ENCODE measurements at places on chromosomes 2 and 18.

DNA sequence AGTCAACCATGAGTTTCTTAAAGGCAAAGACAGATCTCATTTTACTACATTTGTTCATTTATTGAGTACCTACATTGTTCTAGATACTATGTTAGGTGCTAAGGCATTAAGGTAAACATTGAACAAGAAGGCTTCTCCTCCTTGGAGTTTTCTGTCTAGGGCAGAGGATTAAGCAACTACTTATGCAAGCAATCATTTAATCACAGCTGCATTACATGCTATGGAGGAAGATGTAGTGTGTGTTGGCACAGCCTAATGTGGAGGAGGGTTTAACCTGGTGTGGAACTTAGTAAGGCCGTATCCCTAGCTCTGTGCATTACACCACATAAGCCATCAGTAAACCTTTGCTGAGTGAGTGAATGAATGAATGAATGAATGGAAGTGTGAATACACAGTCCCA is 106.5 kb upstream of the MAP3K20 start:
- DNase-seq = no peak

DNA sequence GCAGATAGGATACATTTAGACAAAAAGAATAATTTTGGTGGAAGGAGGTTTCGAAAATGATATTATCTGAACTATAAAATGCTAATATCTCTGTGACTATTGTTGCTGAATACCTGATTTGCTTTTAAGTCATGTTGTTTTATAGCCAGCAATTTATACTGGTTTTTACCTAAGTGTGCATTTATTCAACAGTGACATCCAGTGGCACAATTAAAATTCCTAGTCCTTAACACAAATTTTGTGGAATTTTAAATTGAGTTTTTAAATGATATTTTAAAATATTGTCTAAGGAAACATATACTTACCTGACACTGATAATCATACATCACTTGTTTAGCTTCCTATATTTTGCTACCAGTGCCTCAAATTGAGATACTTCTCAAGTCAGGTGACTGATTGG is 144.8 kb downstream of the ARHGAP28 start:
- DNase-seq = no peak

DNA sequence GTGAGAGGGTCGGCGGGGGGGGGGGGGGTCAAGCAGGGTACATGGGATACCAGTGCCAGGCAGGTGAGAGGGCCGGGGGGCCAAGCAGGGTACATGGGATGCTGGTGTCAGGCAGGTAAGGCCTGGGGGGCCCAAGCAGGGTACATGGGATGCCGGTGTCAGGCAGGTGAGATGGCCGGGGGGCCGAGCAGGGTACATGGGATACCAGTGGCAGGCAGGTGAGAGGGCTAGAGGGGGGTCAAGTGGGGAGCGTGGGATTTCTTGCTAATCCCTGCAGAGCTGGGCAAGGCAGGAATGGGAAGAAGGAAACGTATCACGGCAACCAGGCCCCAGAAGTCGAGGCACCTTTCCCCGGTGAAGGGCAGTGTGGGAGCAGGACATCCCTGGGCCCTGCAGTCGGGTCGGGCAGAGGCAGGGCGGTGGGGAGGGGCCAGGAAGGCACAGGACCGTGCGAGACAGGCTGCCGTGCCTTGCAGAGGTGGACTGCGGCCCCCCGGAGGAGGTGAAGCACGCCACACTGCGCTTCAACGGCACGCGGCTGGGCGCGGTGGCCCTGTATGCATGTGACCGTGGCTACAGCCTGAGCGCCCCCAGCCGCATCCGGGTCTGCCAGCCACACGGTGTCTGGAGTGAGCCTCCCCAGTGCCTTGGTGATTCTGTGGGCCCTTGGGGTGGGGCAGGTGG is 49.3 kb downstream of the MTERF4 start:
- no peak for DNase-seq

GRCh38 chr2:166765141-166765540 is 123.1 kb upstream of the XIRP2 start:
- DNase-seq = no peak

GRCh38 chr2:217466805-217467204 is 536.0 kb downstream of the TNS1 start:
- no peak for DNase-seq

DNA sequence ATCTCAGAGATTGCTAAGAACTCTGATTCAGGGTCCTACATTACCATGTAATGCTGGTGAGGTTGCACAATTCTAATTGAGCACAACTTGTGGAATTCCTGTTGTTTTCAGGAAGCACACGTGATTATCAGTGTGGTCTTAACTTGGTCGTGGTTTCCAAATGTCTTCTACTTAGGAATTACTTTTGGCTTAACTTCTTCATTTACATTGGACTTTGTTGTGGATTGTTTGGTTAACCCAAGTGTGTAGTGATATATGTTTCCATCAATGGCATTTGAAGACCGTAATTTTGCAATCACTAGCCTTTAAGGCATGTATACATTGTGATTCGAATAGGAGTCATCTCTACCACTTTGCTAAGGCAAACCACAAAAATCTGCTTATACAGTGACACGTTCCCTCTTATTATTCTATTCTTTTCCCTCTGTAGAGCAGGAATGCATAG is 373.3 kb downstream of the IRS1 start:
- no peak for DNase-seq

DNA sequence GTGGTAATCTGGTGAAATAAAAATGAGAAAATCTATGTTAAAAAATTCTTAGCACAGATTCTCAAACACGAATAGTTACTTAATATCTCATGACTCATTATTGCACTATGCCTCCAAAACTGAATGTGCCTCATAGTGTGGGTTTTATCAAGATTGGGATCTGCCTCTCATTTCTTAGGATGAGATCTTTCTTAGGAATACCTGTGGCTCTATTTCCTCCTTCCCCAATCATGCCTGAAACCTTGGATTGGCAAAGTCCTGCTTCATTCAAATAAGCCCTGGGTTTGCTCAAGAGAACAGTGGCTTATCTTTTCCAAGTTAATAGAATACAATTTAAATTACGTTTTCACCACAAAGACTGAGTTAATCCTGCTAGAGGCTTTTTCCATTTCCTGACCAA is 100.3 kb downstream of the DPP10 start:
- no peak for DNase-seq

- no peak for DNase-seq
Observed at GRCh38 chr18:70190529-70190928, 15.0 kb downstream of the RTTN start.

DNA sequence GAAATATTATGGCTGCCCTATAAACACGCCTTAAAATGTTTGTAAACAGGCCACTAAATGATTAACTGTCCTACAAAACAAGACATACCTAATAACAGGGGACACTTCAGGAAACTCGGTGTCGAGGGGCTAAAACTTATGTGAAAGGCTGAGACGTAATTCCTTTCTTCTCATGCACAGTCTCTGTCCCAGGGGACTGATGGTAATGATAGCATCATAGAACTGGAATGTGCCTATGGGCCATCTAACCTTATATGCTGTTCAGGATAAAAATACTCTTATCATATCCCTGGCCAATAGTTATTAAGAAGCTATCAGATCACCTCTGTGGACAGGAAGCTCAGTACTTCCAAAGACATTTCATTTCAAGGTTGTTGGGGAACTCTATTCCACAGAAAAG is 252.6 kb upstream of the RASGRP3 start:
- no peak for DNase-seq

DNA sequence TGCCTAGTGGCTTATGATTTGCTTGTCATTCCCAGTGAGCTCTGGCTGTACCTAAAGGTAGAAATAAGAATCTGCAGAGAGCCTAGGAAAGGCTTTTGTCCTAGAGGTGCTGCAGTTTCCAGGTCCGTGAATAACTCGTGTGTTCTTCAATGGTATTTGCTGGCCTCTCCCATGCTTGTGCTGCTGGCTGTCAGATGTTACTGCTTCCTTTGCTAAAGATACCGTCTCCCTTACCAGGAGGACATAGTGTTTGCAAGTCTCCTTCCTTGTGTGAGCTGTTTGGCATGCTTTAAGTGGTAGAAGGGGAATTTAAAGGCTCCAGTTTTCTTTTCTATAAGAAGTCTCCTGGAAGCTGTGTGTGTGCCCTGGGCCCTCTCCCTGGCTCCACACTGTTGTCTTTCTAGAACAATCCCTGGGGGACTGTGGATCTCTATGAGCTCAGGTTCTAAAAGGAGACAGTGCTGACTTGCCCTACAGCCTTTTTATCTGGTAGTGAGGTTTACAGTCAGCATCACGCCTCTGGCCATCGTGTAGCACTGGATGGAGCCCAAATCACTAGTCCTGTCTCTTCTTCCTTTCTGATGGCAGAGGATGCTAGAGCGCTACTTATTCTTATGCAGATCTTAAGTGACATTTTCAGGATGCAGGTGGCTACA is 65.8 kb downstream of the RNF144A start:
- DNase-seq = no peak

DNA sequence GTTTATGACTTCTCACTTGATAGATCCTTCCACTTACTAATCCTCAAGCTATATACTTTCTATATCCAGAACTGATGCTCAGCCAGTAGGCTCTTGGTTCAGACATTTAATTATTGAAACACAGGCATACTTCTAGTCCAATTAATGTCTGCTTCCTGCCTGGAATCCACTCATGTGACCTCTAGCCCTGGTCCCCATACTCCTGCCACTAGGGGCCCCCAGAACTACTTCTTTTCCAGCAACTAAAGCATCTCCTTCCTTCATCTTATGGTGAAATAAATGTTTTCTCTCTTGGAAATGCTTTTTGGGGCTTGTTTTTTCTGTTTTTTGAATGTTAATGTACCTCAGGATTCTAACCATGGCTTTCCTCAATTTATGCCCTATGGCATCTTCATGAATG is 527.6 kb downstream of the SATB2 start:
- no peak for DNase-seq

- no peak for DNase-seq
Observed at GRCh38 chr2:48332286-48332685, 197.7 kb upstream of the STON1 start.

DNA sequence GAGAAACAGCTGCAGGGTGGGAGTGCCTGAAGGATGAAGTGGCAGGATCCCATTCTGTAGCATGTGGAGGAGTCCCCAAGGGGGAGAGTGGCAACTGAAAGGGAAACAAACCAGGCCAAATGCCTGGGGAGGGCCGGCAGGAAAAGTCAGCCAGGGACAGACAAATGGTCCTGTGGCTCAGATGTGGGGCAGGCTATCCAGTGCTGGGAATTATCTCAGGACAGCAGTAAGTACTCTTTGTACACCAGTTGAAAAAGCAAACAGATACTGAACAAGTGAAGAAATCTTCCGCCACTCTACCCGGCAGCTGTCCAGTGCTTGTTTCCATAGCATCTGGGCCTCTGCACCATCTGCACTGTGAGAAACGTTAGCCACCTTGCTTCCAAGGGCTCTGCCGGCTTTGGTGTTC is 408.9 kb downstream of the LRATD1 start:
- DNase-seq = no peak

DNA sequence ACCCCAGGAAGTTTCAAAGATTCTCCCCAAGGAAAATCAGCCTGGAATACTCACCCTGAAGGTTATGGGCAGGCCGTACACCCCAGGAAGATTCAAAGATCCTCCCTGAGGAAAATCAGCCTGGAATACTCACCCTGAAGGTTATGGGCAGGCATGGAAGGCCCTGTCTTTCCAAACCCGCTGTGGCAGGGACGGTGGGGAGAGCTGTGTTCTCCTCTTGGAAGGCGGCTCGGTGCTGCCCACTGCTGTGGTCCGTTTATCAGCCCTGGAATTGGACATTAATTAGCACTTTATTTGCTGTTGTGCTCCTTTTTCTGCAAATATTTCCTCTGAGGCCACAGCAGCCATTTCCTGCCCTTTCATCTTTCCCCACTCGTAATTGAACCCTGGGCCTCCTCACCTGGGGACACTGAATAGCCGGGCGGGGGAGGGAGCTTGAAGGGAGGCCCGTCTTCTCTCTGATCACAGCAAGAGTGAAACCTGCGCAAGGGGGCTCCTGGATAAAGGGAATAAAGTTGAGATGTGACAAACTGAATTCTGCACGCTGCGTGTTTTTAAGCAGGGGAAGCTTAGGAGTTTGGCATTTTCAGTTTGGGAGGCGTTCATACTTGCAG is 308.7 kb upstream of the SALL3 start:
- no peak for DNase-seq

GRCh38 chr2:145777297-145777696 is 1257.4 kb upstream of the ZEB2 start:
- DNase-seq = no peak

DNA sequence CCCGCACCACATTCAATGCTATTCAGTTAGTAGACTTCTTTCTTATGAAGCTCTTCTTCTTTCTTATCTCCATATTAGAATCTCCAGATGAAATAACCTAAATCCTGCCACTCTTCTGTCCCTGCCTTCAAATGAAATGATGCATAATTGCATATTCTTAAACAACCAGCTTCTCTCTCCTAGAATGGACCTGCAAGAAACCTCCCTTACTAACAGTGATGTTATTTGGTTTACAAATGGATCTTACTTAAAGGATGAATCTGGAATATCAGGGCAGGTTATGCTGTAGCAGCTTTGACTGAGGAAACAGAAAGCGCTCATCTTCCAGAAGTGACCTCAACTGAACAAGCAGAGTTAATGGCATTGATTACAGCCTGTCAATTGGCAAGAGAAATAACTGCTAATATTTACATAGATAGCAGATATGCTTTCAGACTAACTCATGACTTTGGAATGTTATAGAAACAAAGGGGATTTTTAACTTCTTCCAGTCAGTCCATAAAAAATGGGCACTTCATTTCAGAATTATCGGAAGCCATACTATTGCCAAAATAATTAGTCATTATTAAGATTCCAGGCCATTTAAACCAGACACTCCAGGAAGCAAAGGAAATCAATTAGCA is 755.7 kb upstream of the HS6ST1 start:
- DNase-seq = no peak

- DNase-seq = peak; percentile 91
Observed at GRCh38 chr18:61470031-61470674, 136.9 kb downstream of the CDH20 start.

- no peak for DNase-seq
Observed at GRCh38 chr2:26274058-26274613, 29.4 kb downstream of the HADHB start.

GRCh38 chr2:112758711-112759110 is 5.7 kb downstream of the CKAP2L start:
- DNase-seq = no peak

DNA sequence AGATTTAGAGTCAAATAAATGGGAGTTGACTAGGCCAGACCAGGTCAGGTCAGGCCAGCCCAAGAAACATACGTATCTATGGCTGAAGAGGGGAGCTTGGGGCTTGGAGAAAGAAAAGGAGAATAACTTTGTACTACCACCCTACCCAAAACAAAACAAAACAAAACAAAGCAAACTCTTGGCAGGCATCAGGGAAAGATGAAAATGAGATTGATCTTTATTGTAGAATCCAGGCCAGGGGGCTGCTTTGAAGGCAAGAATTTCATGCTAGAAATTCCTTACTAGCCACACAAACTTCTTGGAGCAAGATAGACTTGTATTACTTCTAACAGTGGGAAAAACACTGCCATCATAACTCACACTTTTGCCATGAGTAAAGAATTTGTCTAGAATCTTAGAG is 26.2 kb downstream of the QPCT start:
- no peak for DNase-seq
